ENCODE measurements at places on chromosomes 6 and 20.
A peak's percentile ranks its signal among the peaks of the same experiment; 100 is the strongest.

- no peak for DNase-seq
Measured at GRCh38 chr6:53989504-53989903, 121.7 kb upstream of the MLIP start.

GRCh38 chr6:118377711-118378414 is 170.2 kb upstream of the PLN start:
- peak; percentile 100 for DNase-seq

DNA sequence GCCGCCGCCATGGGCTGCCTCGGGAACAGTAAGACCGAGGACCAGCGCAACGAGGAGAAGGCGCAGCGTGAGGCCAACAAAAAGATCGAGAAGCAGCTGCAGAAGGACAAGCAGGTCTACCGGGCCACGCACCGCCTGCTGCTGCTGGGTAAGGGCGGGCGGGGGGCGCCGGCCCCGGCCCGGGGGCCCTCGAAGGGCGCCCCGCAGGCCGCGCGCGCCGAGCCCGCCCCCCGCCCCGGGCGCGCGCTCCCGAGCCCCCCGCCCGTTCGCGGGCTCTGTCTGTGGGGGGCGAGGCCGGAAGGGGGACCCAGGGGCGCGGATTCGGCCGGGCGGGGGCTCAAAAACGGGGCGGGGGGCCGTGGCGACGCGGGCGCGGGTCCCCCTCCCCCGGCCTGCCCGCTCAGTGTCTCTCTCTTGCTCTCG is 39.2 kb downstream of the GNAS start:
- no peak for DNase-seq

DNA sequence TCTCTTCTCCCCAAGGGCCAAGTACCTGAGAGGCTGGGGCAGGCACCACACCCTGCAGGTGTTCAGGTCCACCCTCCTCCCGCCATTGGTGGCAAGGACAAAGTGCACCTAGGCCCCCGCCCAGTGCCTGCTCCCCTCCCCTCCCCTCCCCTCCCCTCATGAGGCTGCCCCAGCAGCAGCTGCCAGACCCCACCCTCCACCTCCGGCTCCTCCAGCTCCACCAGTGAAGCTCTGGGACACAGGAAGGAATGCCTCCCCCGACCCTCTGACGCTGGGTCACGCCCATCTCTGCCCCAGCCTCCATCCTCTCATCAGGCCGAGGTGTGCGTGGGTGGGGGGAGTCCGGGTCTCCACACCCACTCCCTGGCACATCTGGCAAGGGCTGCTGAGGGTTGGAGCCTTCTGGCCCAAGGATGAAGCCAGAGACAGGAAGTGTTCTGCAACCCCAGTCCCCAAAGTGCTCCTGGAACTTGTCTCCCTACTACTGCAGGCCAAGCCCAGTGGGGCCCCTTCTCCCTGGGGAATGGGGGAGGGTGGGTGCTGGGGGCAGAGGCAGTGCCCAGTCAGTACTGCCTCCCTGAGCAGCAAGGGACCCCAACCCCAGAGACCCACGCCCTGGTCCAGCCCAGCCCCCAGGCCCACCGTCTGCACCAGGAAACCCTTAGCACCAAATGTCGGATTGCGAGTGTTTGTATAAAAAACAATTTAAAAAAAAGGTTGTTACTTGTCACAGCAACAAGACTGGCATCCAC is 1.6 kb upstream of the UCKL1 start:
- DNase-seq, result peak; percentile 57

DNA sequence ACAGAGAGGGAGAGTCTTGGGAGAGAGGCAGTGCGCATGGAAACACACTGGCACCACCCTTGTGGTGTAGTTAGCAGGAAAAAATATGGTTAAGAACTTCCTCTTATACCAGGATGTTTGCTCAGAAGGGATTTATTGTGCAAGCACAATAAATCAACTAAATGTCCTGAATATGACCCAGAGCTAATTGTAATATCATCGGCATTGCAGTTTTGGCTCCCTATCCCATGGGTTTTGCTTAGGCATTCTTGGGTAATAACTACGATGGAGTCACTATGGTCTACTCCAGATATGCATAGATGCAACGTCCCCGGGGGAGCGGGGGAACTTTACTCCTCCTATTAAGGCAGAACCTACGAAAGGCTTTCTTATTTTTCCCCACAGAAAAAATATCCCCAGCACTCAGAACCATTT is 751.6 kb downstream of the EYS start:
- no peak for DNase-seq

- DNase-seq, result no peak
Measured at GRCh38 chr20:60573003-60573680, 614.9 kb downstream of the CDH26 start.

DNA sequence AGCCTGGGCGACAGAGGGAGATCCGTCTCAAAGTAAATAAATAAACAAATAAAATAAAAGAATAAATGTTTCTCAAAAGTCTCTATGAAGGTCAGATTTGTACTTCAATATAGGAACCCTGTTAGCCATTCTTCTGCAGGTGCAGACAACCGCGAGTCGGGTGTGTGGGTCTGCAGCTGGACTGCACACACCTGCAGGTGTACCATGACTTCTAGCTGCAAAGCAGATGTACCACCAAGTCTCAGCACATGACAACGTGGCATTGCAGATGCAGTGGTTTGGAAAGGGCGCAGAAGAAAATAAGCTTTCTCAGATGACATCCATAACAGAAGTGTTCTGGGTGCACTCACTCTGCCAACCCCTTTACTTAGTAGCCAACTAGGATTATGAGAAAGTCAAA is 239.7 kb downstream of the ATXN1 start:
- DNase-seq, result no peak

- DNase-seq, result no peak
Measured at GRCh38 chr6:19333936-19334335, 503.2 kb upstream of the ID4 start.

DNA sequence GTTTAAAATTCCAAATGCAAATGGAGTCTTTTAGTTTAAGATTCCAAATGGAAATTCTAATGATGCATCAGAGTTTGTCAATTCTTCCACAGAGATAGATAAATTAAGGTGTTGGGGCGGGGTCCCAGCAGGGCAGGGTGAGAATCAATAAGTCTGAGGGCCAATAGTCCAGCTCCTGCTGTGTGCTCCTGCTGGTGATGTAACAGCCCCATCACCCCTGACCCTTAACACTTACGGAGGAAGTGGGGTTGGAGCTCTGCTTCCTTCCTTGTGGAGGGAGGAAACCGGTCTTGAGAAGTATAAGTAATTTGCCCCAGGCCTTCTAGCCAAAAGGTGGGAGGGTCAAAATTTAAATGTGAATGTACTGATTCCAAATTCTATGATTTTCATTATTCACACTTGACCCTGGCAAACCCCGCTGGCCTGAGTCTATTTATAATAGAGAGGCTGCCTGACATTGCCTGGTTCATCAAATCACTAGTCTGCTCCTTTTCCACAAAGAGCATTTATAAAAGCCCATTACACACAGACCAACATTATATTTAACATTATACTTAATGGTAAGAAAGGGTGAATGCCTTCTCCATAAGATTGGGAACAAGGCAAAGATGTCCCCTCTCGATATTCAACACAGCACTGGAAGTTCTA is 17.2 kb downstream of the ZBTB2 start:
- DNase-seq, result no peak

DNA sequence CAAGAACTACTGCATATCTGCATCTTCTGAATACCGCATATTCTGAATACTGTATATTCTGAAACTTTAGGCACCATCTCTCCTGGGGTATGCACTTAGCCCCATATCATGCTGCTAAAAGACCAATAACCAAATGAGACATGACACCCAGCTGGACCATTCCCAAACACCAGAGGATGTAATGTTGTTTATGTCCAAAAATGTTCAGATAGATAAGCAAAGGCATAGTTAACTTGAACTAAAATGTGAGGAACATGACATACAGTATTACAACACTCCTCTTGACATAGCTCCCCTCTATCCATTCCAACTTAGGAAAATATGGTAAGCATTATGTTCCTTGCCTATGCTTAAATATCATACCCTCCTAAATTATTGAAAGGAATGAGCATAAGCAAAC is 127.3 kb downstream of the TENT5A start:
- no peak for DNase-seq

DNA sequence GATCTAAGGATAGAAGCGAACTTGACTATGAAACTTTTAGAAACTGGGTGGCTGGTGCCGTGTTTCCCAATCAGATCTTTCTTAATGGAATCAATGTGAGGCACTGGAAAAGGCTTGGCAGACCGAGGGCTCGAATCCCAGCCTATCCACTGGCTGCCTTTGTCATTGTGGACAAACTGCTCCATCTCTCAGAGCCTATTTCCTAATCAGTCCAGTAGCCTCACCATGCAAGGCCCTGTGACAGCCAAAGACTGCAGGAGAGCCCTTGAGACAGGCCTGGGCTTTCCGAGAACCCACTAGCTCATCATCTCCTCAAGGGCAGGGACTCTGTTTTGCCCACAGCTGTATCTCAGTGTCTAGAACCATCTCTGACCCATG is 43.4 kb downstream of the SPDEF start:
- DNase-seq, result no peak
